ENCODE measurements at places on chromosomes 11 and 22.

DNA sequence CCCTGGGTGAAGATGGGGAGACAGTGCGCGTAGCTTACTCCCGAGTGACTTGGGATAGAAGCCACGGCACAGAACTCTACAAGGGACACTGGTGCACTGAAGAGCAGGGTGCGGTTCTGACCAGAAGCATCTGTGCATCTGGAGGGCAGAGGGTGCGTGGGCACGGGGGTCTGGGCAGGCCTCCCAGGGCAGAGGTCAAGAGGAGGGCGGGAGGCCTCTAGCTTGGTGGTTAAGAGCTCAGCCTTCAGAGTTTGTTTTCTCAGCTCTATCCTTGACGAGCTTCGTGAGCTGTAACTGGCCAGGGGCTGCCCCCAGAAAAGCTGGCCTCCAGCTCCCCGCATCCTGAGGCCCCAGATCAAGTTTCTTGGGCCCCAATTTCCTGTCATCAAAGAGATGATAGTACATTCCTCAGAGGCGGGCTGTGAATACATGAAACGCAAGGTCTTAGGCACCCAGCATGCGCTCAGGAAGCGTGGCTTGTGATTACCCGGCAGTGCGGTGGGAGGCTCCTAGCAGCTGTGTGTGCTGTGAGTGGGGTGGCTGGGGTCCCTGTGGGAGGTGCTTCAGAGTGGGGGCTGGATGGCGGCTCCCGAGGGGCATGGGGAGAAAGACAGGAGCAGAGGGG is 6.0 kb upstream of the BID start:
- DNase-seq: no peak

DNA sequence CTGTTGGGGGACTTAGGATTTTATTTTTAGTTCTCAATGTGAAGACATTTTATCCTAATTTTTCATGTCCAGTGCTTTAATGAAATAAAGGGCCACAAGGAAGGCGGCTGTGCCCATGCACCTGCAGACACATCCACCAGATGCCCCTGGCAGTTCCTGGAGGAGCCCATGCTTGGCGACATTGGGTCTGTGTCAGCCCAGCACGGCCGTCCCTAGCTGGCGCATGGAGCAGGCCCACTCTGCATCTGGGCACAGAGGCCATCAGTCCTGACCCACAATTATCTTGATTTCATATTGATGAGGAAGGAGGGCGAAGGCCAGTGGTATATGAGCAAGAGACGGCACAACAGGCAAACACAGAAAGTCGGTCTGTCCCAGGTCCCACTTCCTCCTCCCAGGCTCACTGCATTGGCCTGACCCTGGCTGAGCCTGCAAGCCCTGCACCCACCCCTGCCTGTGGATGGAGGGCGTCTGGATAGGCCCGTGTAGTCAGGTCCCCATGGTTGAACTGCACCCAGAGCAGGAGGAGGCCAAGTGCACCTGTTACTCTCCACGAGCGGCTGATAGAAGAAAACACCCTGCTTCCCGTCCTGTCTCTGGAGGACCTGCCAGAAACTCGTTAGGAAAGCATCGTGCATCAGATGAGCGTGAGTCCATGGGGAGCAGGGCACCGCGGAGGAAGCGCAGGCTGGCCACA is 296.9 kb downstream of the BRD1 start:
- no peak for DNase-seq

GRCh38 chr22:37146507-37147180 is 3.1 kb downstream of the IL2RB start:
- DNase-seq: no peak

DNA sequence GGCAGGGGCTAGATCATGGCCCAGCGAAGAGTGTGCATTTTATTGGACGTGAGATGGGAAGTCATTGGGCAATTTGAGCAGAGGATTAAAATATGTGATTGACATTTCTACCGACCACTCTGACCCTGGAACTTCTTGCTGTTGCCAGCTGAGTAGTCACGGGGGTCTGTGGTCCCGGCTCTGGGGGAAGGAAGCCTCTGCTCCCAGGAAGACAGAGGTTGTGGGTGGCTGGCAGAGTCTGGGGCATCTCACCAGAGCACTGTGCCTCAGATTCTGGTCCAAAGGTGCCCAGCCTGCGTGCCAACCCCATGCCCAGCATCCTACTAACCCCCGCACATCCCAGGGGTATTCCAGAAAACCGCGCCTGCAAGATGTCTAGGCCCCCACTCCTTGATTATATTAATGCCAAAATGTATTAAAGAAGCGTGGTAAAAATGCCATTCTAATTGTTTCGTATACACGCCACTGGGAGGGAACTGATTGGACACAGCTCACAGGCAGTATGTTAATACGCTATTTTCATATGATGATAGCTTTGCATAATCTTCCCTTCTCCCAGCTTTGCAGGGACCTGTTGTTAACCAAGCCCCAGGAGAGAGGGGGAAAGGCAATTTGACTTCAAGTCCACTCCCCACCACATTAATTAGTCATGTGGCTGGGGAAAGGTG is 25.3 kb upstream of the LMO1 start:
- DNase-seq: no peak

DNA sequence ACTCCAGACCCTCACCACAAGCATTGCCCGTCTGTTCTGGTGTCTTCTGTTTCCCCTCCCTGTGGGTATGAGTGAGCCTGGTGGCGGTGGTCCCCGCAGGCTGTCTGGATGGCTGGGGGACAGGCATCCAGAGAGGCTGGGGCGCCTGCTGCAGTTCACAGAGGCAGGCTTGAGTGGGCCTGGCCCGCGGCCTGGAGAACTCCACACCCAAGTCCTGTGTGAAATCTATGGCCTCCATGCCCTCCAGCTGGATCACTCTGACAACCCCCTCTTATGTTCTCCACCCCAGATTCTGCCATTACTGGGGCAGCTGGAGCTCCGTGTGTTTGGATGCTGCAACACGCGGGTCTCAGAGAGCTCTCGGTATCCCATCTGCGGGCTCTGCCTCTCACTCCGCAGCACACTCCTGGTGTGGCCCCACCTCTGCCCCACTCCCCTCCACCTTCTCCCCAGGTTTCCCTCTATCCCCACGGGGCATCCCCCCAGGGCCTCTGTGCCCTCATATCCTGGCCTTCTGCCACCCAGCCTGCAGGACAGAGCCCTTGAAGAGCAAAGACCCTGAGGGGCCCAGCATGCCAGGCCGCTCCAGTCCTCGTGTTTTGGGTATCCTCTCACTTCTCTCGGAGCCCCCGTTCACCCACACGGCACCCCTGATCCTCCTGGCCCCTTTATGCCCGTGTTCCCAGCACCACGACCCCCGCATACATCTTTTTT is 31.3 kb downstream of the LRRC74B start:
- DNase-seq: no peak

DNA sequence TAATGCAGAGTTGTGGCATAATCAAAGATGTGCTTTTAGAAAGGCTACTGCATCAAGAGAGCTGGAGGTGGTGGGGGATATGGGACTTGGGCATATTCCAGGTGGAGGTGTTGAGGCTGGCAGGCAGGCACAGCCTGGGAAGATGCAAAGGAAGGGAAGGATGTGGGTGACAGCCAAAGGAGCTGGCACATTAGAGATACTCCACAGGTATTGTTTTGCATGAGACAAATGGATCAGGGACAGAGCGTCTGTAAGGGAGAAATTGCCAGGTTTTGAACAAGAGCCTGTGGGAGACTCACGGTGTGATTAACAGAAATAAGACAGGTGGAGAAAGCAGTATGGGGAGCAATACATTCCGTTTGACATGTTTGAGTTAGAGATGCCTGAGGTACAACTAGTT is 263.7 kb downstream of the NELL1 start:
- no peak for DNase-seq

- no peak for DNase-seq
These were observed 1.9 kb upstream of the ADM start for GRCh38 chr11:10302744-10303557.

- no peak for DNase-seq
These were observed 139.8 kb downstream of the CCDC81 start for GRCh38 chr11:86514453-86514852.

- DNase-seq: no peak
These were observed 115.9 kb upstream of the SLC22A12 start for GRCh38 chr11:64475145-64475544.

- no peak for DNase-seq
These were observed 18.6 kb upstream of the TMA7B start for GRCh38 chr22:39941601-39942000.

DNA sequence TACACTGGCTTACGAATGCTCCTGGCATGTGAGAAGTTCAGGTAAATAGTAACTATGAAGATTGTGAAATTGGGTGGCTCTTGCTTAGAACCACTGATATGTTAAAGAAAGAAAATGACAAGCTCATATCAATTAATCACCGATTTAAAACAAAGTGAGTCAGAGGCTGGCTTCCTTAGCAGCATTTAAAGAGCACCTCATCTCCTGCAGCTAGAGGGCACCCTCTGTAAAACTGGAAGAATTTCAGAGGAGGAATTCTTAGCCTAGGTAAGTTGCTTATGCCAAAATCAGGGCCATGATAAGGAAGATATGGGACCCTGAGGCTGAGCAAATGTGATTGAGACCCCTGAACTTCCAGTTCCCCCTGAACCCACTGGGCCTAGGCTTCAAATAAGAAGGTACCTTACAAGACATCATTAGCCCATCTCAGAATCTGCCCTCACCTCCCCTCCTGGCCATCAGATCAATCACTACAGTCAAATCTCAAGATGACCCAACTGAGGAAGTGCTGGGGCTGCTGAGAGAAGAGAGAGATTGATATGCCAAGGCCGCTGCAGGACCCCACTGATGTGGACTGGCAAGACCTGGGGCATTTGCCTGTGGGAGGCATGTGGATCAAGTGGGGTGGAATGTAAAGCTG is 8.6 kb upstream of the CD3E start:
- DNase-seq: no peak

- no peak for DNase-seq
These were observed 50.3 kb downstream of the TEAD1 start for GRCh38 chr11:12724301-12725054.

- DNase-seq: no peak
These were observed 15.8 kb upstream of the RTN4RL2 start for GRCh38 chr11:57444362-57445121.

DNA sequence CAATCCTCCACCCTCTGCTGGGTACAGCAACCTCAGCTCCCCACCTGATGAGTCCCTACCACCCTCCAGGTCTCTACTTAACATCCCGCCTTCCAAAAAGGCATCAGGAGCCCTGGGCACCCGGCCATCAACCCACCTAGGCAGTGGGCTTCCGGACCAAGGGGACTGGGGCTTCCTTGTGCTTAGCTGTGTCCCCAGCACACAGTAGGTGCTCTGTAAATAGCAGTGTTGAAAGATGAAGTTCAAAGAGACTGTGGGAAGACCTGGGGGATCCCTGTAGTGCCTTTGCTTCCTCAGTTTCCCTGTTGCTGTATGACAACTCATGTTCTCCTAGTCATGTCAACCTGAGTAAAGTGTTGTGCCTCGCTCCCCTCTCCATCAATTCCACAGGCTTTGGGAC is 21.0 kb downstream of the VWCE start:
- no peak for DNase-seq

GRCh38 chr11:132346558-132347148 is 976.2 kb downstream of the NTM start:
- DNase-seq: no peak

DNA sequence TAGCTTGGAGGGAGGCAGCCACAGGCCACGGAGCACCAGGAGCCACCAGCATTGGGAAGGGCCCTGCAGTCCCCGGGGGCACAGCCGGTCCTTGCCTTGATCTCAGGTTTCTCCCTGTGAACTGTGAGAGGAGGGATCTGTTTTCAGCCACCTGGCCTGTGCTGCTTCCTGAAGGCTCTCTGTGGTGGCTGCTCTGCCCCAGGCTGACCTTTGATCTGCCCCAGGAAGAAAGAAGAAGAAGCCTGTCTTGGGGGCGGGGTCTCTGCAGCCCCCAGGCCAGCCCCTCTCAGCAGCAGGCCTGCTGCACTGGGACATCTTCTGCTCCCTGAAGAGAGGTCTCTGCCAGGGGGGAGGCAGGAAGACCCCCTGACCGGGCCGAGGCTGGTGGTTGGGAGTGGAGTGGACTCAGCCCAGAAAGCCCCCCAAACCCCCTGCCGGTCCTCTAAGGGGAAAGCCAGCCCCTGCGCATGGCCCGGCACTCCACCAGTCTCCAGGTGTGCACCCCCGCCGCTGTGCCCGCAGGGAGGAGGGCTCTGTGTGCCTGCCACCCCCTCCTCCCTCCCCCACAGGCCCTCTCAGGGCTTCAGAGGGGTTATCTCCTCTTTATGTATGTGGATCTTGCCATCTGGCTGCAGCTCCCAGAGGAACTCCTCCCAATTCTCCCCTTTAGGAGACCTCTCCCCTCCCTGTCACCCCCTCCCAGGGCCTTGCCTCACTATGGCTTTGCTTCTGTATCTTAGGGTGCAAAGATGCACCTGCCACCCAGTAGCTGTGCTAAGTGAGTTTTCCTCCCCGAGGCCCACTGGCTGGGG is 675.3 kb downstream of the BRD1 start:
- DNase-seq: no peak

- no peak for DNase-seq
These were observed 17.5 kb upstream of the SHANK2 start for GRCh38 chr11:71269603-71270511.

Measured in stimulated activated CD8-positive, alpha-beta memory T cell treated with anti-CD3 and anti-CD28 coated beads, Interleukin-2, amount 100 ng/mL, for 48 hours (primary cell).